ENCODE measurements at places on chromosomes 4 and X. TPM values are rescaled to one million over a fixed set of nuclear protein-coding genes. Genes with fewer than 3 reads are reported as not detected.

DNA sequence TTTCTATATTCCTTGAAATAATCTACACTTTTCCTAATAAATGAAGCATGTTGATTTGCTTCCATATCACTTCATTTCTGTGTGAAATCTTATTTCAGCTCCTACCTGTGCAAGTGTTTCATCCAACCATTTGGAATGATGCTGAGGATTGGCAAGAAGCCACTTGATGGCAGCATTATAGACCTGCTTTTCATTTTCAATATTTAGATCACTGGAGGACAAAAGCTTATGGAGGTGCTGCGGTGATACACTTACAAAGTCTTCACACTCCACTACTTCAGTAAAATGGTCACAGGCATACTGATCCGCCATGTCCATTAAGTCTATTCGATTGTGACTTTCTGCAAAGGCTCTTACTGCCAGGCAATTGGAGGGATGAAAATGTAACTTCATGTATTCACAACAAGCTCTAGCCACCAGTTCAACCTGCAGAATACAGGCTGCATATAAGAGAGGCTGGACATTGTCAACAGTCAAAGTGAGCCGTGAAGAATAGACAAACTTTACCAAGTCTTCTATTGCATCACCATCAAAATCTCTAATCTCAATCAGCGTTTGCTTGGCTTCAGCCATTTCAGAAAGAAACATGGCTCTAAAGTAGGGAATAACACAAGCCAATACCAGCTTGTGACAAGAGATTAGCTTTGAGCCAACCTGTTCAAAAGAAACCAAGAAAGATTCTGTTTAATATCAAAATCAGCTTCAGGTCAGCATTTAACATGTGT is 35.1 kb downstream of the KLHL8 start:
- no peak overlapping the region for H3K27ac ChIP-seq
- no peaks in the 10 kb centered on the region for H3K4me1 ChIP-seq
- no peak for DNase-seq
- no peak overlapping the region for H3K4me3 ChIP-seq

GRCh38 chr4:161252520-161253141 is 911.2 kb downstream of the FSTL5 start:
- H3K36me3 ChIP-seq, result no peaks in the 10 kb centered on the region
- H3K27ac ChIP-seq, result no peak overlapping the region
- H3K27me3 ChIP-seq, result no peaks in the 10 kb centered on the region
- H3K4me3 ChIP-seq, result no peak overlapping the region
- H3K4me1 ChIP-seq, result no peaks in the 10 kb centered on the region
- DNase-seq, result no peak

- H3K27ac ChIP-seq, result no peak overlapping the region
- H3K36me3 ChIP-seq, result no peaks in the 10 kb centered on the region
- H3K4me3 ChIP-seq, result no peak overlapping the region
Observed at GRCh38 chr4:152554742-152555141, 18.9 kb upstream of the FBXW7 start.

ANXA10 gene
- total RNA-seq, result 3.6 TPM

GATA1 gene
- not detected for total RNA-seq

DNA sequence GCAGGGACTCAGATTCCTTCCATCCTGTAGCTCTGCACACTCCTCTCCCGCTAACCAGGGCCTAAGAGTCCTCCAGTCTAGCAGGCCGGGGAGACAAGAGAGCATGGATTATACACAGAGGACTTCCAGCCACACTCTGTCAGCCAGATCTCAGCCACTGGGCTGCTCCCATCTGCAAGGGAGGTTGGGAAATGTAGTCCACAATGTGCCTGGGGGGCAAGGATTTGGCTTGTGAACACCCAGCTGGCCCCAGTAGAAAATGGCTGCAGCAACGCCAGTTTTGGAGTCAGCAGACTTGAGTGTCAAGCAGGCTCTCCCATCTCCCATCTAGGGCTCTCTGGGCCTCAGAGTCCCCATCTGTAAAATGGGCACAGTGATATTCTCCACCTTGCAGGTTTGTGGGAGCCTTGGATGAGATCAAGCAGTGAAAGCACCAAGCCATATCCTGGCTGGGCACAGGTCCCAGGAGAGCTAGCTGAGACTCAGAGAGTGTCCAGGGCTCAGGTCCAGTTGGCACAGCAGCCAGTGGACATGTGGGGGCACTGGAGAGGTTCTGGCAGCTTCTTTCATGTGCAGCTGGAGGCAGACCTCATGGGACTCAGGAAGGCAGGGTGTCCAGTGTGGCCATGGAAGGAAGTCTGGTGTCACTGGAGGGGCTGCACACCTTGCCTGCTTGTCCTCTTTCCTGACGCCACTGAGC is 14.6 kb downstream of the PSAPL1 start:
- H3K36me3 ChIP-seq, result no peaks in the 10 kb centered on the region
- H3K27me3 ChIP-seq, result no peaks in the 10 kb centered on the region
- H3K4me1 ChIP-seq, result no peaks in the 10 kb centered on the region
- H3K27ac ChIP-seq, result no peak overlapping the region

DNA sequence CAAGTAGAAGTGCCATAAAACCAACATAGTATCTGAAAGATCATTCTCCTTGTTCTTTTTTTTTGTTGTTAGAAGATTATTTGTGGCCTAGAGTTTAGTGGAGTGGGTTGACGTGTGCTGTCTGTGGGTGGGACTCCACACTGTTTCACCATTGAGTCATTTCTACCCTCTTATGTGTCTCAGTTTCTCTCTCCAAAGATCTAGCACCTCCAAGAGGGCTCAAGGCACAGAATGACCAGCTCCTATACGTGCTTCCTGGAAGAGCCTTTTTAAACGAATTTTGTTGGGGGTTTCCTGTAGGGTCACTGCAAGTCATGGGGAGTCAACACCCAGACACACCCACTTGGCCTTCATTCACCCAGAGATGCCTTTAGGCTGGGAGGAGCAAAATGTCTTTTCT is 150.1 kb downstream of the KLF8 start:
- H3K27ac ChIP-seq, result no peak overlapping the region
- no peaks in the 10 kb centered on the region for H3K4me1 ChIP-seq
- H3K36me3 ChIP-seq, result no peaks in the 10 kb centered on the region
- no peak for DNase-seq
- no peak overlapping the region for H3K4me3 ChIP-seq

TLL1 gene
- not detected for total RNA-seq

GRCh38 chr4:70994387-70995099 is 1.1 kb downstream of the DCK start:
- H3K4me3 ChIP-seq, result peak overlapping the region; percentile 66
- DNase-seq, result no peak
- peaks cover 18% of the 10 kb centered on the region for H3K4me1 ChIP-seq
- H3K27me3 ChIP-seq, result no peaks in the 10 kb centered on the region

- no peak for DNase-seq
- no peaks in the 10 kb centered on the region for H3K27me3 ChIP-seq
- H3K4me3 ChIP-seq, result peak overlapping the region; percentile 70
- H3K36me3 ChIP-seq, result no peaks in the 10 kb centered on the region
- no peak overlapping the region for H3K27ac ChIP-seq
Observed at GRCh38 chrX:19344661-19345060, 934 bp downstream of the PDHA1 start.

GRCh38 chr4:83340692-83341343 is 6.2 kb upstream of the HPSE start:
- DNase-seq, result no peak
- H3K36me3 ChIP-seq, result no peaks in the 10 kb centered on the region
- H3K4me3 ChIP-seq, result no peak overlapping the region
- no peaks in the 10 kb centered on the region for H3K27me3 ChIP-seq

TEX11 gene
- total RNA-seq, result 41.4 TPM

DNA sequence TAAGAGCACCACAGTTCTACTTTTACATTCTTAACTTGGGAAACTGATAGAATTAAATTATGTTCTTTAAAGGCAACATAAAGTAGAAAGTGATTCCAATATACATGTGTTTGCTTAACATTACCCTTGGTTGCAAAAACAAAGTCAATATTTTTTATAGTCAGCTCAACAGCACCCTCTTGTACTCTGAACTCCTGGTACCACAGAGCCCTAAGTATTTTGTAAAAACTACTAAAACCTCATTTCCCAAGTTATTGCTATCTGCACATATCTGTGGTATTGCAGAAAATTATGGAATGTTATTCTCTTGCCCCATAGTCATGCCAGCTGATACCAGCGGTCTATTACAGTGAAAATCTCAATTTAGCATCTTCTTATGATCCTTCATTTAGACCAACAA is 2.9 kb downstream of the KIF4A start:
- DNase-seq, result no peak
- no peaks in the 10 kb centered on the region for H3K27me3 ChIP-seq
- H3K36me3 ChIP-seq, result peaks cover 39% of the 10 kb centered on the region
- H3K4me1 ChIP-seq, result peaks cover 5% of the 10 kb centered on the region
- no peak overlapping the region for H3K4me3 ChIP-seq

- no peaks in the 10 kb centered on the region for H3K27me3 ChIP-seq
- no peak for DNase-seq
- H3K36me3 ChIP-seq, result no peaks in the 10 kb centered on the region
- no peak overlapping the region for H3K27ac ChIP-seq
- no peaks in the 10 kb centered on the region for H3K4me1 ChIP-seq
Observed at GRCh38 chrX:143580266-143580665, 55.6 kb downstream of the SLITRK4 start.

DNA sequence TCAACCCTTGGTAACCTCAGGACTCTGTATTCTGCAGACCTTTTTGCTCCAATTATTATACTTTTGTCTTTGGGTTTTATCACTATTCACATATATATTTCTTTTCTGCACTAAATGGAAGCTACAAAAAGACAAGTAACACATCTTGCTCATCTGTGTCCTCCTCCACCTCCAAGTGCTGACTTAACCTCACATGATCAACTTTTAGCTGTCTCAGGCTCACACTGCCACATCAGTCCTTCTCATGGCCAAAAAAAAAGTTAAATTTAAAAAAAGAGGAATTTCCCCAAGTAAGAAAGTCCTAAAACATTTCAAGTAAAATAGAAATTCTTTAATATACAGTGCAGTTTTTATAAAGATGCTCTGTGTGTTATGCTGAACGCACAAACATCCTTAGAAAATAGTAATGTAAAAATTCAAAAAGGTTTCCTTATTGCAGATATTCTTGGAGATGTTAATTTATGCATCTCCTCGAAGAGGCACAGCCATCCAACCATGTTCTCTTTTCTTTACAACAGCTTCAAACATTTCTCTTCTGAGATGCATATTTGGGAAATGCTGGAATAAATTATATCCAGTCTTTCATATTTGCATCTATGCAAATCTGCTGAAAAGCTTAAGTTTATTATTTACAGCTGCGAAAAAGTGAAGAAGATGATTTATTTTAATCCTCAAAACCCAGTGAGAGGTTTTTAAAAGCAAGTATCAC is 37.6 kb downstream of the ARAP2 start:
- no peaks in the 10 kb centered on the region for H3K27me3 ChIP-seq
- H3K4me3 ChIP-seq, result no peak overlapping the region
- DNase-seq, result no peak
